ENCODE measurements at places on chromosomes 11 and 22.
A peak's percentile ranks its signal among the peaks of the same experiment; 100 is the strongest.

- DNase-seq = no peak
Observed at GRCh38 chr11:95877291-95877690, 46.6 kb downstream of the MTMR2 start.

DNA sequence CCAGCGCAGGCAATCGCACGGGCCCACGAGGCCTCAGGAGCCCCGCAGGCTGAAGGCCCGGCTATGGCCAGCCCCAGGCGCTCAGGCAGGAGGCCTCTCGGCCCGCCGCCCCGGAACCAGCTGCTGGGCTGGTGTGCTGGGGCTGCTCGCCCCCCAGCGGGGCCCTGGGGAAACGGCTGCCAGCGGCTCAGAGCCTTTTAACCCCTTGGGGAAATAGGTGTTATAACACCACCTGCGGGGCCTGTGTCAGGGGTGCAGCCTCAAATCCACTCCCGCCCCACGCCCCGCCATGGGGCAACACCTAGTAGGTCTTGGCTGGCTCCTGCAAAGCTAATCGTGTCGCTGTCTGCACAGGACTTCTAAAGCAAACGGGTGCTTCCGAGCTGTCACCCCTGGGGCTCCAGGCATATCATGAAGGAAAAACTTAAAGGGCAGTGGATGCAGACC, 237.4 kb downstream of the TTC28 start:
- DNase-seq = no peak

GRCh38 chr11:46330563-46331281, 16.5 kb upstream of the DGKZ start:
- no peak for DNase-seq

DNA sequence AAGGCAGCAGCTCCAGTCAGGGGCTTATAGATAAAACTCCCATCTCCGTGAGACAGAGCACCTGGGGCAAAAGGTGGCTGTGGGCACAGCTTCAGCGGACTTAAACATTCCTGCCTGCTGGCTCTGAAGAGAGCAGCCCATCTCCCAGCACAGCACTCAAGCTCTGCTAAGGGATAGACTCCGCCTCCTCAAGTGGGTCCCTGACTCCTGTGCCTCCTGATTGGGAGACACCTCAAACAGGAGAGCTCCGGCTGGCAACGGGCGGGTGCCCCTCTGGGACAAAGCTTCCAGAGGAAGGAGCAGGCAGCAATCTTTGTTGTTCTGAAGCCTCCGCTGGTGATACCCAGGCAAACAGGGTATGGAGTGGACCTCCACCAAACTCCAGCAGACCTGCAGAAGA, 279.4 kb downstream of the LARGE1 start:
- no peak for DNase-seq

DNA sequence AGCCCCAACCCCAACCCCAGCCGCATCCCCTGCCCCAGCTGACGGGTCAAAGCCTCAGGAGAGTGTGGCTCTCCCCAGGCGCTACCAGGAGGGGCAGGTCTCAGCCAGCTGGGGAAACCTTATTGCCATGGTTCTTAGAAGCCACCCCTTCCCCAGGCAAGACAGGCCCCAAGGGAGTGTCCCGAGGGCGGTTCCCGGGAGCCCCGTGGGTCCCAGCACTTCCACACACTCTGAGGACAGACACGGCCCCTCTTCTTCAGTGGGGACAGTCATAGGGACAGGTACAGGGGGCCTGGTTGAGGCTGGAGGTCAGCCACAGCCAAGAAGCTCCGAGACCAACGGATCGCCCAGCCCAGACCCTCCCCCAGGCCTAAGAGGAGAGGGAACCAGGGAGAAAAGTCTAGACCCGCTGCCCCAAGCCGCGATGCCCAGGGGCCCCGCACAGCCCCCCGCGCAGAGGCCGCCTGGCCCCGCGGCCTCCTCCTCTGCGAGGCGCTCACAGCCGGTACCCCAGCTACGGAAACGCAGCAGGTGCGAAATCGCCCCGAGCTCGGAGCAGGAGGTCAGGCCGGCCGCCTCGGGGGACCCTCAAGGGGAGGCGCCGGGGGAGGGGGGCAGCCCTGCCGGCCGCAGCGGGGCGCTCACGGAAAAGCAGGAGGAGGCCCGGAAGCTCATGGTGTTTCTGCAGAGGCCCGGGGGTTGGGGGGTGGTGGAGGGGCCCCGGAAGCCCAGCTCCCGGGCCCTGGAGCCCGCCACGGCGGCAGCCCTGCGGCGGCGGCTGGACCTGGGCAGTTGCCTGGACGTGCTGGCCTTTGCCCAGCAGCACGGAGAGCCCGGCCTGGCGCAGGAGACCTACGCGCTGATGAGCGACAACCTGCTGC, 2.6 kb downstream of the KLHDC7B start:
- DNase-seq = no peak

- no peak for DNase-seq
Observed at GRCh38 chr11:16412525-16413172, 56.3 kb upstream of the SOX6 start.

- no peak for DNase-seq
Observed at GRCh38 chr11:120354779-120355178, 18.6 kb downstream of the ARHGEF12 start.

DNA sequence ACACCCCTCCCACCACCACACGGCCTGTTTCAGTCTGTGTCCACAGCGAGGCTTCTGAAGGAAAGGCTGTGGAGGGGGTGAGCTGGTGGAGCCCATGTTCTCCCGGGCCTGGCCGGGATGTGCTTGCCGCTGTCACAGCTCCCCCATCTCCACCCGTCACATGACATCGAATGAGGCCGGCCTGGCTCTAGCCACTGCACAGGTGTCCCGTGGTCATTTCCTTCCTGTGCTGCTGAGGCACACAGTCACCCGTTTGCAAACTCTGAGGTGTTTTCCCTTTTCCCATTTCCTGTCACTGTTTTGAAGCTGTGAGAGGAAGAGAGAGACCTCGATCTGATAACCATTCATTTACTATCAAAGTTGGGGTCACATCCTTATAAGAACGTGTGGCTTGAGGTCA, 55.7 kb upstream of the CLDN5 start:
- DNase-seq = no peak

GRCh38 chr11:102110761-102111010, 439 bp downstream of the YAP1 start:
- DNase-seq = no peak

GRCh38 chr11:103849366-103849765, 187.1 kb upstream of the DDI1 start:
- no peak for DNase-seq

DNA sequence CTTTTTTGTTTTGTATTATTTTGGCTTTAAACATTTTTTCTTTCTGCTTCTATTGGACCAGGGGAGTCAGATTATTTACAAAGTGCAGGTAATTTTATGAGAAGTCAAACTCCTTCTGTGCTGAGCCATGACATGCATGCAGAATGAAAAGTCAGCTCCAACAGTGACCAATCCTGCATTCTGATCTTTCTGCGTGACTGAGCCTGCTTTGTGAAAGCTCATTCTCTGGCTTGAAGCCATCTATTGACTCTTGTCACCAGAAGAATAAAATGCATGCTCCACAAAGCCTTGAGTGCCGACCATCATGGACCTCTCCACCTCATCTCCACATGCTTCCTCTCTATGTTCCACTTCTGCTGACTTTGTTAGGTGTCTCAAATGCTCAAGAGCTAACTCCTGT, 50.2 kb downstream of the MIAT start:
- DNase-seq = peak; percentile 20

- DNase-seq = no peak
Observed at GRCh38 chr22:45832180-45832579, 144.8 kb downstream of the WNT7B start.

DNA sequence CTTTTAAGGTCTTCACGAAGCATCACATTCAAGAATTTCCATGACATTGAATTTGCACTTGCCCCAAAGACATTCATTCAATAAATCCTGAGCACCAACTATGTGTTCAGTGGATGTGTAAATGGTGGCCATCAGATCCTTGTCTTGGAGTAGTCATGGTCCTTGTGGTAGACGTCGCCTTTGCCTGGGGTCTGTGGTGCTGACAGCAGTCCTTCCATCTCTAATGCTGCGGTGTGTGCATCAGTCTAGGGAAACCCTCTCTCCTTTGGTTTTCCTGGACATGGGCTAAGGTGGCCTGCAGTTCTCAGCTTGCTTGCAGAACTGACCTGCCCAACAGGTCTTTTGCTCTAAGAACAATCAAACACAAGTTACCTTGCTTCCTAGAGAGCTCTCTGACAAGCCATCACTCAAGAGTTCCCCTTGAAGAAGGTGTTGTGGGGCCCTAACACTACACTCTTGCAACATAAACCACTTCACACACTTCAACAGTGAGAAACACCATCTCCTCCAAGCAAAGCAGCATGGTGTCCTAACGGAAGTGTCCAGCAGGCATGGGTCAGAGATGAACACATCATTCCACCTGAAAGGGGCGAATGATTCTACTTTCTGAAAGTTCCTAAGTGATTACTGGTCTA, 72.1 kb downstream of the BUD13 start:
- no peak for DNase-seq

- no peak for DNase-seq
Observed at GRCh38 chr11:125995313-125995712, 49.5 kb downstream of the VSIG10L2 start.

- DNase-seq = no peak
Observed at GRCh38 chr11:10653261-10653660, 40.3 kb downstream of the IRAG1 start.

GRCh38 chr11:100573911-100574513, 113.1 kb upstream of the ARHGAP42 start:
- no peak for DNase-seq

- DNase-seq = no peak
Observed at GRCh38 chr11:2835296-2835695, 50.3 kb downstream of the CDKN1C start.

GRCh38 chr11:77592727-77593126, 3.0 kb downstream of the AQP11 start:
- DNase-seq = no peak

- no peak for DNase-seq
Observed at GRCh38 chr11:106409222-106409621, 331.8 kb downstream of the AASDHPPT start.

DNA sequence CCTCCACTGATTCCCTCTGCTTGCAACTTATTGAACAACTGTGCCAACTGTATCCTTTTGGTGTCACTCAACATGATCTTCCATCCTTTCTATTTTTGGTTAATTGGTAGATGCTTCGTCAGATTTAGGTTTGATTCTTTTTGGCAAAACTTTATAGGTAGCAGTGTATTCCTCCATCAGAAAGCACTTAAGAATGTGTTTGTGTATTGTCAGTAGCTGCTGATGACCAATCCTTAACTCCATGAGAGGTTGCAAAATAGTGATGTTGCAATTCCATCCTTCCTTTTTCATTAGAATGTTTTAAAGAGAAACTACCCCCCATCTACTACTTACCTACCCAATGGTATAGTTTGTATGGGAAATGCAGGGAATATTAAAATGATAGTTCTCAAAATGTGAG, 22.1 kb downstream of the FAM76B start:
- DNase-seq = no peak

Measured in DMS153 (cell line).